NCI-H1105 (cell line): ENCODE measurements at places on chromosomes 11 and 22.

DNA sequence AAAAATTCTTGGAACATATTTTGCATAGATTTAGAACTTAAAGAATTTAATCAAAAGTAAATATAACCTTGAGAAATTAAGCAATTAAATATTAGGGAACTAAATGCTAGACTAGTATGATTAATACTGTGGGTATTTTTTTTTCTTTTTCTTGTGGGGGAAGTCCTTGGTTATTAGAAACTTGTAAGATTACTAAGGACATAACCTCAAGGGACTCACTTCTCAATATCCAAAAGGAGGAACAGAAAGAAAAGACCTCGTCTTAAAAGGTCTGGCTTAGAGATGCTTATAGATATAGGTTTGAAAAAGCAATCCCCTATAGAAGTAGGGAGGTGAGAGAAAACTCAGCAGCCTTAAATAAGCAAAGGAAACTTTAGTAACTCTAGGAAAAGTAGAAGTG is 368.5 kb downstream of the INSC start:
- no peak for DNase-seq

DNA sequence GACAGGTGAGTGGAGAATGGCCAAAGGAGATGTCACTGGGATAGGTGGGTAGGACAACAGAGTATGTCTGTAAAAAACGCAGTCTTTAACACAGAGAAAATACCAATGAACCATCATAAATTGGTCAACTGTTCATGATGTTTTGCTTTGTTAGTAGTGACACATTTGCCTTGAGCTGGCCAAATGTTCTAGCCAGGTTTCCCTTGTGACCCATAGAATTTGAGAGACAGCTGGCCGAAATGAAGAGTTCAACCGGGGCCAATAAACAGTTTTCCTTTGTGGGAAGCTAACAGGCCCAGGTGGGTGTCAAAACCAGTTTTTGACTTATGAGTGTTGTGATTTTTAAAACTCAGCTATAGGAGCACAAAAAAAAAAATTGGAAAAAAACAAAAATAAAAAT is 116.6 kb upstream of the BID start:
- DNase-seq: no peak

GRCh38 chr11:44955015-44955738 is 4.5 kb upstream of the TP53I11 start:
- no peak for DNase-seq

GRCh38 chr11:118398791-118399559 is 2.4 kb upstream of the ATP5MG start:
- no peak for DNase-seq

DNA sequence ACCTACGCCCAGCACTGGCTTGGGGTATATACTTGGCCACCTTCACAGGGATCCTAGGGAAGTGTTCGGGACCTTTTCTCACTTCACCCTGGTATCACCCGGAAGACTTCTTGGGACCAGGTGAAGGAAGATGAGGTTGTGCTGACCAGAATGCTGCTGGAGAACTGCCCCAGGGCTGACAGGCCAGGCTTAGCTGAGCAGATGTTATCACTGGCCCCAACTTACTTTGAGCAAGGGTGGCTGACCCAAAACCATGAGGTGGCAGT is 4.5 kb downstream of the FTH1 start:
- DNase-seq: no peak

DNA sequence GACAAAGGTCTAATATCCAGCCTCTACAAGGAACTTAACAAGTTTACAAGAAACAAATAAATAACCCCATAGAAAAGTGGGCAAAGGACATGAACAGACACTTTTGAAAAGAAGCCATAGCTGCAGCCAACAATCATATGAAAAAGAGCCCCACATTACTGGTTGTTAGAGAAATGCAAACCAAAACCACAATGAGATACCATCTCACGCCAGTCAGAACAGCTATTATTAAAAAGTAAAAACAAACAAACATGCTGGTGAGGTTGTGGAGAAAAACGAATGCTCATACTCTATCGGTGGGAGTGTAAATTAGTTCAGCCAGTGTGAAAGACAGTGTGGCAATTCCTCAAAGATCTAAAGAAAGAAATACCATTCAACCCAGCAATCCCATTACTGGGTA is 5.6 kb upstream of the SLC22A25 start:
- DNase-seq: no peak
